ENCODE measurements at places on chromosomes 6 and 20.

DNA sequence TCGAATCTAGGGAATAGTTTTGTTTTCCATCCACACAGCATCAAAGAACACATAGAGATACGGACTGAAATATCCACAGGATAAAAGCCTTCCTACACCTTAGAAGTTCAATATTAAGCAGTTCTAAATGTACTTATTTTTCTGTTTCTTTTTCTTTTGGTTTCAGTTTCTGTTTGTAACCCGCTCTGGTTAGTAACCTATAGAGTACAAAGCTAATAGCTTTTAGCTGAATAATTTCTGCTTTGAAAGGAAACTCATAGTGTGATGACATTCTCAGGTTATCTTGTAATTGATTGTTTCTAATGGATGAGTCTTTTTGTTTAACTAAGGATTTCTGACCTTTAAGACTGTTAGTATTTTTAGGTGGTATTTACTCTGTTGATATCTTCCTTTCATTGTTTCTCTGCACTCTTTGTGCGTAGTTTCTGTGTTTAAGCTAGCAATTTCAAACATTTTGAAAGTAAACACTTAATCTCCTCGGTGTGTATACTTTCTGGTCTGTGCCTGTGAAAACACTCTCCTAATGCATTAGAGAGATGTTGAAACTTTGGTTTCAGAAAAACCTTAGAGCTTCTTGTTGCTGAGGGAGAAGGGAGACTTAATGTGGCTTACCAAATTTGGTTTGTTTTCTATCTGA lies 385.5 kb downstream of the HDGFL1 start:
- DNase-seq, result peak; percentile 51

GRCh38 chr6:134551245-134551960 lies 233.5 kb upstream of the SGK1 start:
- peak; percentile 72 for DNase-seq

DNA sequence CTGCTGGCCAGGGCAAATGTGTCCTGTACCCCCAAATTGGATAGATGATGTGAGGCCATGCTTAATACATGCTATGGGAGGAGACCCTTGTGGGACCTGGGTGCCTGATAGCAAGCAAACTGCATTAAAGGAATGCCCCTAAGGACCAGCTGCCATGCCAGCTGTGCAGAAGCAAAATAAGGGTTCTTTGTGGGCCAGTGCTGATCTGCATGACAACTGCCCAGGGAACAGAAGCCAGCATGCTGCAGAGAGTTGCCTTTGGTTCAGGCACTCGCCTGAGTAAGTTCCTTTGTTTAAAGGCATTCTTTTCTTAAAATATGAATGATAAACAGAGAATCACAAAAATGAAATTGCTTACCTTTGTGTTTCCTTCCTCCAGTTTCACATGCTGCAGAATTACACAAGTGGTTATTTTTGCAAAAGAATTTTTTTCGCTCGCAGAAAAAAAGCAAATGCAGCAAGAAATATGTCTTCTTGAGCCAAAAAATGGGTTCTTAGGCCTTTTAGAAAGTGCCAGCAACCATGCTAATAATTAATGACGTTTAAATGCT lies 6.9 kb upstream of the SYNDIG1 start:
- no peak for DNase-seq

GRCh38 chr6:48474830-48475229 lies 363.8 kb upstream of the PTCHD4 start:
- no peak for DNase-seq

DNA sequence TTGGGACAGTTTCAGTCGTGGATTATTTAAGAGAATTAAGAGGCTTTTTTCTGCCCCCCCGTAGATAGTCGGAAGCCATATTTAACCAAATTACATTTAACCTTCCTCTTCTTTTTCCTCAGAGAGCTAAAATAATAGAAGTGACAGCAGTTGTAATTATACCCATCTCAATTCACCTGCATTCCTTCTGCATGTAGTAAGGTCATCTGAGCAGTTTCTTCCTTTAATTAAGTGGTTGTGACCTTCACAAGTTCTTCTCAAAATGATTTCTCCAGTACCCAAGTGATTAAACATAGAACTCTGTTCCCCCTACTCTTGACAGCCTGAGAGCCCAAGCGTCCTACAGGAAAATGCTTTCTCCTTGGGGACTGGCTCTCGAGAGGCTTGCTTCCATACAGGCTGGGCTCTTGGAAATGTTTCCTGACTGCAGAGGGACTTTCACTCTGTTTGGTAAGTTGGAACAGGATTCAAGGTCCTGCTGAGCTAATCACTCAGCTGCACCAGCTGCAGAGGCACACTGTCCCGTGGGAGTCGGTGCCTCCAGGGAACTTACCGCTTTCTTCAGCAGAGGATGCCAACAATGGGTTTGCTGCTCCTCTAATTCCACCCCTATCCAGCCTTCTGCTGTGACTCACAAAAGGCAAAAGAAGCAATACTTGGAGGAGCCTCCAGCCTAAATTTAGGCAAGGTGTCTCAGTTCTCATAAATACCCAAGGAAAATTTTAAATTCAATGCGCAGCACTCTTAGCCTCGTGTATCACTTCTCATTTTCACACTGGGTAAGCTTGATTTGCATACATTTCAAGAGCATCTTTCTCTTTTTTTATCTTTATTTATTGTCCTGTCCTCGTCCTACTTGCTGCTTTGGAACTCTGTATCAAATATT lies 414.9 kb downstream of the KIF16B start:
- no peak for DNase-seq

- DNase-seq, result no peak
These were observed 3.0 kb upstream of the CRIP3 start for GRCh38 chr6:43311666-43312065.

- no peak for DNase-seq
These were observed 171.8 kb upstream of the COL21A1 start for GRCh38 chr6:56419191-56419590.

DNA sequence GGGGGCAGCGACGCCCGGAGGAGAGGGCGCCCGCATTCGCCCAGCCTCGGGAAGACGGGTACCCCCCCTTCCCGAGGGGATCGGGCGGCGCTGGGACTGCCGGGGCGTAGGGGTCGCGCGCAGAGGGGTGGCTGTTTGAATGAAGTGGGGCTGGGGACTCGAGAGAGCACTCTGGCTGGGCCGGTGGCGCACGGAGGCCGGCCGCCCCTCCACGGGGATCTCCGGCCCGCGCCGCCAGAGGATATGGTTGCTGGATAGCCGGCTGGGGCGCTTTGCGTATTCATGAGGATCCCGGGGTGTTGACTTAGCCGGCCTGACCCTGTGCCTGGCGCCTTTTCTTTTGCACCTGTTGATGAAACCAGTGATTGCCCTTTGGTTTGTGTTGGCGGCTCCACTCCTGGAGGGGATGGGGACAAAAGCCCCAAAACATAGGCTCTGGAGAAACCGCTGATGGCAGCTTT lies 469 bp downstream of the SYNJ2 start:
- peak; percentile 42 for DNase-seq

- no peak for DNase-seq
These were observed 9.2 kb upstream of the OSER1 start for GRCh38 chr20:44219791-44220190.

GRCh38 chr6:135018052-135018451 lies 36.6 kb downstream of the HBS1L start:
- DNase-seq, result no peak

- DNase-seq, result no peak
These were observed 40.5 kb downstream of the ARMC2 start for GRCh38 chr6:108888745-108889144.

GRCh38 chr20:18072532-18072931 lies 14.8 kb upstream of the OVOL2 start:
- no peak for DNase-seq

- no peak for DNase-seq
These were observed 40.1 kb upstream of the TFAP2C start for GRCh38 chr20:56588996-56589395.

- DNase-seq, result no peak
These were observed 12.2 kb downstream of the SAYSD1 start for GRCh38 chr6:39102821-39103136.

DNA sequence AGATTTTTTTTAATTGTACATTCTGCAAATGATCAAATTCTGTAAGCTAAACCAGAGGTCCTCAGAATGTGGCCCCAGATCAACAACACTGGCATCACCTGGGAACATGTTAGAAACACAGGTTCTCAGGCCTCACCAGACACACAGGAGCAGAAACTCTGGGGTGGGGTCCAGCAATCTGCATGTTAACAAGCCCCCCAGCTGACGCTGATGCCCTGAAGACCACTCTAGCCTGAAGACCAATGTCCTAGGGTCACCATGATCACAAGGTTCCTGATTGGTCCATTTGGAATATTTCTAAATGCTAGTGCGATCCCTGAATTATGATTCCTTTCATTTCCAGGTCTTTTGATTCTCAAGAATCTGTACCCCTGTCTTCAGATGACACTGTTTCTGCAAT lies 2.4 kb upstream of the LY86 start:
- no peak for DNase-seq
